ENCODE measurements at places on chromosomes 16 and 17.

- peak; percentile 52 for DNase-seq
Observed at GRCh38 chr17:62870552-62870971, 62.4 kb upstream of the MARCHF10 start.

DNA sequence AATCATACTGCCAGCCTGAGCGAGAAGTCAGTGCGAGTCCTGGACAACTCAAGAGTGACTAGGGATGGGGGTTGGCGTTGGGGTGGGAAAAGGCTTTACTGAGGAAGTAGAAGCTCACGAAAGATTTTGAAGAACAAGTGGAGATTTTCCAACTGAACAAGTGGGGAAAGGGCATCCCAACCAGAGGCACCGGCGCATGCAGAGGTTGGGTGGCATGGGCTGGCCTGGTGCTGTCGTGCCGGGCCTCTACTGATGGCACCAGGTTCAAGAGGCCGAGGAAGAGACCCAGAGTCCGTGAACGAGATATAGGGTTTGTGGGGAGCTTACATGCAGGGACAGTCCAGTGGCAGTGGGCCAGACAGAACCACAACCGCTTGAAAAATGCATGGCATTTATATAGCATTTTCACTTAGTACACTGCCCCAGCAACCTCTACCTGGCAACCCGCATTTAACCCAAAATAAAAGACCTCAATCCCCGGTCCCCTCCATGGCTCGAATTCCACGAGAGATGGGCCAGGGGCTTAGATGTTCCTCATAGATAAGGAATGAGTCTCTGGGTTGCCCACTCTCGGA lies 7.7 kb upstream of the ITGA3 start:
- DNase-seq = no peak

- no peak for DNase-seq
Observed at GRCh38 chr17:31509095-31509804, 117.8 kb downstream of the RAB11FIP4 start.

DNA sequence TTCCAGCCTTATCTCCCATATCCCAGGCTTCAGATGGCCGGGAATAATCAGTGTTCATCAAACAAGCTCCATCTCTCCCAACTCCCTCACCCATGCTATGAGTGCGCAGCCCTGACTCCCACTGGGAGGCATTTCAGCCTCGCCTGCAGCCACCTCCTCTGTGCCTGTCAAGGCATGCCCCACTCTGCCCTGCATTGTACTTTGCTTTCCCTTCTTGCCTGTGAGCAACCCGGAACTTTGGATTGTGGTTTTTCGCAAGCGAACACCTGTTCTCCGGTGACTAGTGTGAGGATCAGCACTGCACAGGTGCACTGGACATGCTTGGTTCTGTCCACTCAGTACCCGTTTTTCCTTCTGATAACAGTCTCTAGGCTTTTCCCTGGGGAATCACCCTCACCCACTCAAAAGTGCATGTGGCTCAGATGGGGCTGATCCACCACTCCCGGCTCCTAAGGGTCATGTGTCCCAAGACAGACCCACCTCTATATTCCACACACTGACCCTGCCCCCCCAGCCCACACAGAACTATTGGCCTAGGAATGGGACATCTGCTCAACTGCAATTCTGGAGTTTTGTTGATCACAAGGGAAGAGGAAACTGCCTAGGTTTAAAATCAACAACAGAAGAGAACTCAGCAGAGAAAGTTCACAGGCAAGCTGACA lies 9.1 kb downstream of the CHST6 start:
- DNase-seq = no peak

GRCh38 chr16:63323055-63323454 lies 1286.8 kb upstream of the CDH8 start:
- no peak for DNase-seq

- DNase-seq = no peak
Observed at GRCh38 chr17:68439656-68440290, 17.5 kb downstream of the WIPI1 start.

GRCh38 chr16:84047626-84048025 lies 5.0 kb upstream of the SLC38A8 start:
- DNase-seq = no peak

DNA sequence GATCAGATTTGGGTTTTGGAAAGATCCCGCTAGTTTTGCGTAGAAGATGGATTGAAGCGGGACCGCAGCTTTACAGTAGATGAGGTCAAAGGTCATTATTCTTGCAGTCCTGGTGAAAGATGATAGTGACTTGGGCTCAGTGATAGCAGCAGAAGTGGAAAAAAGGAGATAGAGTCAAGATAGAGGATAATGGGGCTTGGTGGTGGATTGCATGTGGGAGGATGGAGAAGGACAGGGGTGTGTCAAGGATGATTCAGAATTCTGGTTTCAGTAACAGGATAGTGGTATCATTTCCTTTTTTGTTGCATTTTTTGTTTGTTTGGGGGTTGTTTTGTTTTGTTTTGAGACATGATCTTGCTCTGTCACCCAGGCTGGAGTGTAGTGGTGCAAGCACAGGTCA lies 28.7 kb downstream of the CHD9NB start:
- no peak for DNase-seq

DNA sequence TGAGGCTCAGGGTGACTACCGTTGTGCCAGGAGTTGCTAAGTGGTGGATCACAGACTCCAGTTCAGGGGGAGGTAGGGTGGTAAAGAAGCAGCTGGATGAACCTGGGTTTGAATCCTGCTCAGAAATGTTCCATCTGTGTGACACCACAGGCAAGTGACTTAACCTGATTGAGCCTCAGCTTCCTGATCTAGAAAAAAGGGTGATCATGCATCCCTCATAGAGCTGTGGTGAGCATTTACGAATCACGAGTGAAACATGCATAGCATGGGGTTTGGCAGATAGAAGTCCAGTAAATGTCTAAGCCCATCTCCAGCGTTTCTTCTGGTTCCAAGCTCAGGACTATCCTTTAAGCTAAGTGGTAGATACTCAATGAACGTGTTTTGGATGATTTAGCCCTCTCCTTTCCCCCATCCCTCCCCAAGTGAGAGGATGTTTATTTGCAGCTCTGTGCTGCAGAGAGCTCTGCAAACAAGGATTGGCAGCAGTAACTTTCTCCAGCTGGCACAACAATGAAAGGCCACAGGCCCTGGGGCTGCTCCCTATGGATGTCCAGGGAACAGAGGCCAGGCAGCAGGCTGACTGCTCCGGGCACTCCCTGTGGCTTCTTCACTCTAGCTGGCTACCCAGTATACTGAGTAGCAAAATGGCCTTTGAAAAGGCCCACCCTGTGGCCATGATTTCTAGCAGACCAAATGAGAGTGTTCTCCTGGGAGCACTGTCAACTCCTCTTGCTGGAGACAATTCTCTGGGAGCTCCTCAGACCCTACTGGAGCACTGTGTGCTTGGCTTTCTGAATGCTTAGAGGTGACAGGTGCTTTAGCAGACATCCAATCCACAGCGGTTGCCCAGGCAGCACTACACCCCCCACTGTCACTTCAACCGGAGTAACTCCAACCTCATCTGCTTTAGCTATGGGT lies 21.3 kb downstream of the CA4 start:
- no peak for DNase-seq

GRCh38 chr16:10078541-10078949 lies 103.7 kb downstream of the GRIN2A start:
- no peak for DNase-seq

GRCh38 chr17:49183801-49184200 lies 26.6 kb downstream of the GNGT2 start:
- DNase-seq = no peak

DNA sequence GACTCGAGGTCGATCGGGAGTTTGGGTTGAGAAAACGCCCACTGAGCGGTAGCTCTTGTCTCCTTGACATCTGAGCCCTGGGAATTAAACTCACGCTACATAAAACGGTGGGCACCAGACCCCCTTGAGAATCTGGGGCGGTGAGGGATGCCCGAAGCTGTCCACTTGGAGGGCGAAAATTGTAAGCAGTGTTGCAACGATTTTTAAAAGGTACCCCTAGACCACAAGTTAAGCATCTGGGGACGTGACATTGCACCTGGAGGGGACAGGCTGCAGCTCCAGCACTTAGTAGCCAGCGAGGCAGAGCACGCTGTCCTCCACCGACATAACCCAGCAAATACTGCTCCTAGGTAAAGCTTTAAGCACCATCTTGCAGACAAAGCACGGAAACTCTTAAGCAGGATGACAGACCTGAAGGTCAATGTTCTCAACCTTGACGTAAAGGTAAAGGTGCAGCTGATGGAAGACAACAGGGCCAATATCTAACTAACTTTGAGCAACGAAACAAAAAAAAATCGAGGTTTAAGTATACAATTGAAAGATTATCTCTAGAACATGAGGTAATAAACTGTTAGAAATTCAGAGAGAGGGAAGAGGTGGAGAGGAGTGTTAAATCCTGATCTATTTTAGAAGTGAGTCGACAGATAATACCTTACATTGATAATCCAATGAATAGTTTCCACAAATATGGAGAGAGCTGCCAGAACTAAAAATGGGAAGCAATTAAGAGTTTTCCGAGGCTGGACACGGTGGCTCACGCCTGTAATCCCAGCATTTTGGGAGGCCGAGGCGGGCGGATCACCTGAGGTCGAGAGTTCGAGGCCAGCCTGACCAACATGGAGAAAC lies 921 bp upstream of the CDR2 start:
- no peak for DNase-seq

- DNase-seq = no peak
Observed at GRCh38 chr17:80279895-80280294, 19.2 kb downstream of the RNF213 start.

DNA sequence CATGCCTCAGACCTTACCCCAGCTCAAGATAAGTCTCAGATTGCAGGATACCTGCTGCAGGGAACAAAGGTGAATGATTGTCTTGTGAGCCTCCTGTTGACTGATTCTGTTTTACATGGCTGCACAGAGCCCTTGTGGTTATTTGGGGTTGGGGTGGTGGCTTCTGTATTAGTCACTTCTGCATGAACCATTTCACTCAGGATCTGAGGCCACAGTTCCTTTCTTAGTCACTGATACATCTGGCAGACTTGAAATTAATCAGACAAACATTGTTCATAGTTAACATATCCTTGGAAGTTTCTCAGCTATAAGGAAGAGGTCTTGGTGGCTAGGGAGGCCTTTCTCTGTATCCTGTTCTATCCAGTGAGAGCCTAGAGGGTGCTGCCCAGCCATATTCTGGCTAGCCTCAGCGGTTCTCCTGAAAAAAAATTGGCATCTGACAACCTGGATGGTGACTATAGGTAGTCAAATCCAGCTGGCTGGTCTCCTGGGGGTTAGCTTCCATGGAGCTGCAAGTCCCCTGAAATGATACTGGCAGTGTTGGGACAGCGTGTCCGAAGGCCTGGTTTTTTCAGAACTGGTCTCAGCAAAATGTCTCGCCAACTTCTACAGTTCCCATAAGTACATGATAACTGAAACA lies 8.4 kb upstream of the PLK1 start:
- DNase-seq = no peak

DNA sequence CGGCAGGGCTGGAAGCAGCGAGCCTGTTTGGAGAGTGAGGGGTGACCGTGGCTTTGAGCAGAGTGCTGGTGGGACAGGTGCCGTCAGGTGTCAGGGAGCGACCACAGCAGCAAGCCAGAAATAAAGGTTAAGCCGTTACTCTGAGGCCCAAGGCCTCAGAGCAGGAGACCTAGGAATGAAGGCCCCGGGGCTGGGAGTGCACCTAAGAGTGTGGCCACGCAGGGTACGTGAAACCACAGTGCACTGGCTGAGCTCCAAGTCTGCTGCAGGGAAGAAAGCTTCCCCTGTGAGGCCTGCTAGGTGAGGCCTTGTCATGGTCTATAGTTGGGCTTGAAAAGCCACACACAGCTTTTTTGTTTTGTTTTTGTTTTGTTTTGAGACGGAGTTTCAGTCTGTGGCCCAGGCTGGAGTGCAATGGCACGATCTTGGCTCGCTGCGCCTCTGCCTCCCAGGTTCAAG lies 8.7 kb downstream of the CLUAP1 start:
- no peak for DNase-seq

DNA sequence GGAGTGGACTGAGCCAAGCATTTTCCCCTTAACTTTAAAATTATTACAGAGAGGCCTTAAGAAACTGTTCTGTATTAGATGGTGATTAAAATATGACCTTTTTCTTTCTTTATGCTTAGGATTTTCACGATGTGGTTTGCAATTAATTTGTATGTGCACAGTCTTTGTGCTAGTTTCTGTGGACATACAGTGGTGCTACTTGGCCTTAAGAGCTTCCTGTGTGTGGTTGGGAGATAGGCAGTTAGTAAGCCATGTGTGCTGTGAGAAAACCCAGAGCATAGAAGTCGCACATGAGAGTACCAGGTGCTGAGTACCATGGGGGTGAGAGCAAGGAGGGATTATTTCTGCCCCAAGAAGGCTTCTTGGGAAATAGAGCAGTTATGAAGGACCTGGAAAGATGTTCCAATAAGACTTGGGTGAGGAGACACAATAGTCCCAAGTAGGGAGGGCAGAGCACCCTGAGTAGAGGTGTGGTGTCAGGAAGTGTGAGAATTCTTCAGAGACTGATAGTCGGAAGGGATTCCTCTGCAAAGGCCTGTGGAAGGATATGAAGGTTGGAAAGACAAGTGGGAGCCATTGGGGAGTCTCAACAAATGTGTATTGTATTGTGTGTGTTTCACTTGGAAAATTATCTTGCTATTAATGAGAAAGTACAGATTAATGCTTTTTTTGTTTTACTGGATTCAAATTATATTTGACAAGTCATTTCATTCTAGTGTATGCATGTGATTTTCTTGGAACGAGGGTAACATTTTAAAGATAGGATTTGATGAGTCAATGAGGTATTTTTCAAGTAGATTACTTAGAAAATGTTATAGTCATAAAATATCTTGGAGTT lies 239.9 kb downstream of the PRKCA start:
- no peak for DNase-seq

- DNase-seq = peak; percentile 50
Observed at GRCh38 chr17:57810721-57811637, 38.9 kb downstream of the MRPS23 start.

DNA sequence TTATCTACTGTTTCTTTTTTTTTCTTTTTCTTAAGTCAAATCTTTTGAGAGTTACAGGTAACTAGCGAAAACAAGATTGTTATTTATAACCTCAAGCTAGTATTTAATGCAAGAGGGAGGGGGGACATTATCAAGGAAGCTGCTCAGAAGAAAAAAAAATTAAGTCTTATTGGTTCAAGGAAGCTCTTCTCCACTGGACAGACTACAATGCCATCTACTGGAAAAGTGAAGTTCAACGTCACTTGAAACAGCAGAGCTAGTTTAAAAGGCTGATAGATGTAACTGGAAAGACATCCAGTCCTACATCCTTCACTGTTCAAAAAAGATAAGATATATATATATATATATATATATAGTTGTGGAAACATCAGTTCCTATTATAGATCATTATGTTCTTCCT lies 418.0 kb upstream of the PSMD7 start:
- peak; percentile 67 for DNase-seq

GRCh38 chr16:64138006-64138405 lies 983.9 kb downstream of the CDH11 start:
- no peak for DNase-seq

GRCh38 chr17:66807182-66807581 lies 27.7 kb upstream of the CACNG5 start:
- DNase-seq = no peak

DNA sequence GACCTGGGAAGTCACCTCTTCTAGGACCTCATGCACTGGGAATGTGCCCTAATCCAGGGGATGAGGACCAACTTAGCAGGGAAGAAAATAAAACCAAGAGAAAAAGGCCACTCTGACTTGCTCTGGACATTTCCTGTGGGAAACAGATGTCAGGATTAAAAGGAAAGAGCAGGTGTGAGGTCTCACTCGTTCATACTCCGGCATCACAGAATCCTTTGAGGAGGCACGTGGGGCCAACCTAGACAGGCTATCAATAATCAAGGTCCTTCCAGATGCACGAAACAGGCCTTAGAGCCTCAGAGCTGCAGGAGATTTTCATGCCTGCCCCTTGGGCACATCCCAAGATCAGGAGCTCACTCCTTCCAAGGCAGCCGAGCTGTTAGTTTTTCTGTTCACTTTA lies 321.5 kb upstream of the CCL2 start:
- no peak for DNase-seq

GRCh38 chr16:57186872-57187854 lies 1.0 kb downstream of the RSPRY1 start:
- peak; percentile 52 for DNase-seq
